Midbrain (tissue), 1 donor: ENCODE measurements at places on chromosomes 5 and 9.

DNA sequence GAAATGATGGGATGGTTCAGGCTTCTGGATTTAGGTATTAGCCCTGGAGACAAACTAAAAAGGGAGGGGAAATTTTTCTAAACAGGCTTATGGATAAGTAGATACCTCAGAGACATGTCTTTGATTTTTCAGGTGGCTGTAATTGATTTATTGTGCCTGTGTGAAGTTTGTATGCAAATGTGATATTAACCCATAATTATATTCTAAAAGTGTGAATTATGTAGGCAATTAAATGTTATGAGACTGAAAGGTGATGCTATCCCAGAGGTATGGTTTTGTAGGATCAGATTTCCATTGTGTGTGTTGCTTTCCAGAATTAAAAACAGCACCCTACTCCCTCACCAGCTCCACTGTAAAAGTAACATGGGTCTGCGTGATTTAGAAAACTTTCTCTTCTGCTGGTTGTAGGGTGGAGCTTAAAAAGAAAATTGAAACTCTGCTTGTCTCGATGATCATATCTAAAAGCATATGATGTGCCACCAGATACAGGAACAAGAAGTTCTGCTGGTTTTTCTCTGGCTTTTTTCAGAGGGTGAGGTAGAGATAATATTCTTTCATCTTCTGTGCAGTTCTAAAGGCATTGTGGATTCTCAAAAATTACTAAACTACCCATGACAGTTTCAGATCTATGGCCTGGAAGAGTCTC lies 71.8 kb upstream of the TAF11L2 start:
- no peak for DNase-seq

GRCh38 chr5:69432412-69433206 lies 17.7 kb downstream of the MARVELD2 start:
- no peak for DNase-seq

GRCh38 chr5:171445644-171446516 lies 26.4 kb downstream of the FGF18 start:
- no peak for DNase-seq

DNA sequence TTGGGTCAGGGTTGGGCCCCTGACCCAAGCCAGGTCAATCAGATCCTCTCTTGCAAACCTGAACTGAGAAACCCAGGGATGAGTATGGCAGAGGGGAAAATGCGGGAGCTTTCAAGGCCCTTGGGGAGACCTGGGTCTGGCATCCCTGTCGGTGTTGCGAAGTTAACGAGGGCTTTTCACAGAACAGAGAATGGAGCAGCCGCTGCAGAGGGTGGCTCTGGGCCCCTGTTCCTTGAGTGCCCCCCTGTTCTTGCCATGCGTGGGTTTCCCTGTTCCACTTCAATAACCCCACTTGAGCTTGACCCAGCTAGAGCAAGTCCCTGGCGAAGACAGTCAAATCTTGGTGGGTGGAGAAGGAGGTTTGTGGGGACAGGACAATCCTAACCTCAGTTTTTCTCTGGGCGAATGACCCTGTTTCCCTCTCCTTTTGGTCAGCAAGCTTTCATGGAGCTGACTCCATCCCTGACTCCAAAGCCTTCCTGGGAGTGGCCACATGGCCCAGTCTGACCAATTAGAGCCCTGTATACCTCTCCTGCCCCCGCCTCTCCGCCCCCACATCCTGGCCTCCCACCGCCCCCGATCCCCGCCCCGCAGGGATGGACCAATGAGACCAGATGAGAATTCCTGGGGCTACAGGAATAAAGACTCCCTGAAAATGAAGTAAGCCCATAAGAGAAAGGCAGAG lies 2.9 kb upstream of the VDAC1 start:
- no peak for DNase-seq

DNA sequence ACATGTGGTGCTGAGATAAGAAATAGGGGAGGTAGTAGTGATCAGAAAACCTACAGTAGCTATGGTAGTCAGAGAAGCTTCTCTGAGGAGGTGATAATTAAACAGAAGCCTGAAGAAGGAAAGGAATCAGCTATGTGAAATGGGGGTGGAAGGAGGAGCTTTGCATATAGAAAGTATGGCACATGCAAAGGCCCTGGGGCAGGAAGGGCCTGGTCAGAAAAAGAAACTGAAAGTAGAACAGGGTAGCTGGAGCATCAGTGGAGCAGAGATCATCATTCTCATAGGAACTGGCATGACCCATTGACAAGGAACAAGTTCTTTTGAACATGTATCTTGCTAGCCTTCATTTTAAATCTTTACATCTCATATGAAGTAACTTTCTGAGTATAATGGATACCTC lies 80.7 kb upstream of the ADRA1B start:
- DNase-seq = no peak

DNA sequence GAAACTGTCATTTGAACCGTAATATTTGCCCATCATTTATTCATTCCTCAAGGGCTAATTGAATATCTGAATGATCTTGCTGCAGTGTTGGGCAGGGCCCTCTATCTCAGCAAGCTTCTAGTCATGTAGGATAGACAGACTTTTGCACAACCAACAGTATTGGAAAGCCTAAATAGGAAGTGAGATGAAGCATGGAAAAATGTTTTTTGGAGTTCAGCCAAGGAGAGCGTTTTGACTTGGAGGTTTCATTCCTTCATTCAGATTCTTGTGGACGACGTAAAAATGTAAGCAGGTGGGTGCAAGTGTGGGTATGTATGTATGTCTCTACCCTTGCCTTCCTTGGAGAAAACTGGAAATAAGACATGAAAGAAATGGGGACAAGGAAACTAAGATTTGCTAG lies 15.5 kb downstream of the DAPK1 start:
- no peak for DNase-seq

GRCh38 chr9:122096620-122097415 lies 3.7 kb upstream of the TTLL11 start:
- no peak for DNase-seq

GRCh38 chr5:36367524-36367923 lies 65.8 kb upstream of the RANBP3L start:
- no peak for DNase-seq

GRCh38 chr5:137605411-137605810 lies 106.3 kb upstream of the SPOCK1 start:
- no peak for DNase-seq

GRCh38 chr5:35117967-35118366 lies 70.2 kb upstream of the AGXT2 start:
- DNase-seq = no peak

DNA sequence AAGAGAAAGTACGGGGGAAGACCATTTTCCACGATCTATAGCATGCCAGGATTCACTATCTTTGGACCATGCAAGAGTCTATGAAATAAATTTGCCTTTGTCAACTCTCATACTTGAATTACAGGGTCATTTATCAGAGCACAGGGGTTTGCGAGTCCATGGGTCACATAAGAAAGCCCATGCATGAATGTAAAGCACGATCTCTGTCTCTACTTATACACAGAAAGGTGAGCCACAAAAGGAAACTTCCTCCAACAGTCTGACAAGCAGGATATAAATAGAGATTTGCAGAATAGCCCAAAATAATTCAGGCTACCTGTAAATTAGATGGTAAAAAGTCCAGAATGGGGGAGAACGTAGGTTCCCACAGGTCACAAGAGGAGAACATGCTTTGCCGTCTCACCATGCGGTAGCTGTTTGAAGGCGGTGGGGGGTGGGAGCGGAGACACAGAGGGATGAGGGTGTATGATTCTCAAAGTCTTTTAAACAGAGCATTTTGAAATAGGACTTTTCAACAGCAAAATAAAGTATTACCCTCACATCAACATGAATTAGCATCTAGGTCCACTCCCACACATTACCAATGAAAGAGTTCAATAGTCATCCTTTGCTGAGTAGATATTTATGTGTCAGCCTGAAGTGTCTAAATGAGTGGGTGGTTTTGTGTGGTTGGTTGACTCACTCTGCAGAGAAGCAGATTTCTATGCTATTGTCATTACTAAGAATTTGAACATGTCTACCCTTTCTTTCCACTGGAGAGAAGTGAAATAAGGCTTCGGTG lies 279.7 kb downstream of the EBF1 start:
- no peak for DNase-seq

DNA sequence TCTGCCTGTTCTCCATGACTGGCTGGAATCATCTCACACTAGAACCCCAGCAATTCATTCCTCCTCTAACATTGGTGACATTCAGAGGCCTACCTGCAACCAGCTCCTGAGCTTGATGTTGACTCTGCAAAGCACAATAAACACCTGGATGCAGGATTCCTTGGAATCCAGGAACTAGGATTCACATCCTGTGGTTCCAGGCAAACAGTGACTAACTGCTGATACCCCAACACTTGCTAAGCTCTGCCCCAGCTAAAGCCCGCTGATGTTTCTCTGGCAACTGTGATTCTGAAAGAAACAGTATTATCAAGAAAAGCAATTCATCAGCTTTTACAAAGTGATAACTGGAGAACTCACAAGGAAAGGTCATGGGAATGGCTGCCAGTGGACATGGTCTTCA lies 29.2 kb downstream of the SUSD1 start:
- DNase-seq = no peak

GRCh38 chr9:706606-707459 lies 134.7 kb upstream of the DMRT1 start:
- peak; percentile 67 for DNase-seq
